ENCODE measurements at places on chromosomes 12 and 14. TPM values are rescaled to one million over a fixed set of nuclear protein-coding genes. Genes with fewer than 3 reads are reported as not detected.

- no peak overlapping the region for H3K4me3 ChIP-seq
- no peaks in the 10 kb centered on the region for H3K36me3 ChIP-seq
- H3K27ac ChIP-seq = no peak overlapping the region
- no peak for DNase-seq
Observed at GRCh38 chr12:124679533-124680371, 112.3 kb upstream of the NCOR2 start.

GRCh38 chr12:104177663-104178501, 37.7 kb upstream of the TXNRD1 start:
- H3K4me1 ChIP-seq = peaks cover 16% of the 10 kb centered on the region
- no peak overlapping the region for H3K4me3 ChIP-seq
- H3K27me3 ChIP-seq = peaks cover 12% of the 10 kb centered on the region
- peak; percentile 47 for DNase-seq
- no peak overlapping the region for H3K27ac ChIP-seq
- H3K36me3 ChIP-seq = no peaks in the 10 kb centered on the region

GRCh38 chr12:83040339-83040738, 353.6 kb downstream of the TMTC2 start:
- no peaks in the 10 kb centered on the region for H3K36me3 ChIP-seq
- H3K27ac ChIP-seq = no peak overlapping the region
- H3K4me3 ChIP-seq = no peak overlapping the region
- H3K4me1 ChIP-seq = no peaks in the 10 kb centered on the region
- no peaks in the 10 kb centered on the region for H3K27me3 ChIP-seq

DNA sequence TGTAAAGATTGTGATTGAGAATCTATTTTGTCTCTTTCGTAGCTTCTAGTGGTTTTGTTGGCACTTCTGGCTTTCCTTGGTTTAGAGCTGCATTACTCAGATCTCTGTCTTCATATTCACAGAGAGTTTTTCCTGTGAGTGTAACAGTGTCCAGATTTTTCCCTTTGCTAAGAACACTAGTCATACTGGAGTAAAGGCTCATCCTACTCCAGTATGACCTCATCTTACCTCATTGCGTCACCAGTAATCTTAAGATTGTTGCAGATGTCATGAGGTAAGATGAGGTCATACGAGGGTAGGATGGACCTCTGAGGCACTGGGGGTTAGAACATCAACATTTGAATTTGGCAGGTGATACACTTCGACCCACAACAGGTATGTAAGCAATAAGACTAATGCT, 461.2 kb downstream of the FLRT2 start:
- no peak overlapping the region for H3K27ac ChIP-seq
- H3K27me3 ChIP-seq = no peaks in the 10 kb centered on the region
- H3K4me1 ChIP-seq = no peaks in the 10 kb centered on the region
- DNase-seq = no peak
- H3K4me3 ChIP-seq = no peak overlapping the region
- H3K36me3 ChIP-seq = no peaks in the 10 kb centered on the region

DNA sequence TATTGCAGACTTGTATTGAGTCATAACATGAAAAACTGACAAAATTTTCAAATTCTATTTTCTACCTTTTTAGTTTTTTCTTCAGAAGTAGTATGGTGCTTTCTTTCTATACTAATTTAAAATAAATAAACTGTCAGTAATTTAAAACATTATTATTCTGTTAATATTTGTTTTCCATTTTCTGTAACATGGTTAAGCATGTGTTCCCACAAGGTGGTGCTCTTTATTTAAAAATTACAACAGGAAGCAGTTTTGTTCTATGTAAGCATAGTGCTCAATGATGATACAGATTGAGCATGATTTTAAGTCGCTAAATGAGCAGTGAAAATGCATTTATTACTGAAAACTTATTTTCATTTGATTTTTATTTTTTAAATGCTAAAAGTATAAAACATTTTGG, 114.6 kb downstream of the PPFIA2 start:
- H3K27ac ChIP-seq = no peak overlapping the region
- H3K27me3 ChIP-seq = no peaks in the 10 kb centered on the region
- H3K4me3 ChIP-seq = no peak overlapping the region
- H3K36me3 ChIP-seq = no peaks in the 10 kb centered on the region

PTCSC3 gene
- not detected for total RNA-seq

GZMH gene
- total RNA-seq = 80.0 TPM

KRT6A gene
- total RNA-seq = not detected
